ENCODE measurements at places on chromosomes 5 and 9. TPM values are rescaled to one million over a fixed set of nuclear protein-coding genes. Genes with fewer than 3 reads are reported as not detected.

DNA sequence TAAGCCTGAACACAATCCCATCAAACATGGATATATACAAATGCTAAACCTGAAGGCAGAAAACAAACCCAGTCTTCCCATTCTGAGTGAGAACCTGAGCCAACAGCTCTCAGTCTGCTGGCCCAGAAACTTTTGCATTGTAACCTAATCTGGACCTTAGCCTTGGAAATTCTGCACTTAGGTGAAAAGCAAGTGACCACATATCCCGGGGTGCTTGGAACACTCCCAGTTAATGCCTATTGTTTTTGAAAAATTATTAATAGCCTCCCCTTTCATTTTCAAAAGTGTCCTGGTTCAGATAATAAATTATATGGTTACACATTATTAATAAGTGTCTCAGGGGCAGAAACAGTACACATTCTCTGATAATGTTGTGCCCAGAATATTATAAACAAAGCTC lies 228.3 kb upstream of the TARS1 start:
- no peak for DNase-seq

DNA sequence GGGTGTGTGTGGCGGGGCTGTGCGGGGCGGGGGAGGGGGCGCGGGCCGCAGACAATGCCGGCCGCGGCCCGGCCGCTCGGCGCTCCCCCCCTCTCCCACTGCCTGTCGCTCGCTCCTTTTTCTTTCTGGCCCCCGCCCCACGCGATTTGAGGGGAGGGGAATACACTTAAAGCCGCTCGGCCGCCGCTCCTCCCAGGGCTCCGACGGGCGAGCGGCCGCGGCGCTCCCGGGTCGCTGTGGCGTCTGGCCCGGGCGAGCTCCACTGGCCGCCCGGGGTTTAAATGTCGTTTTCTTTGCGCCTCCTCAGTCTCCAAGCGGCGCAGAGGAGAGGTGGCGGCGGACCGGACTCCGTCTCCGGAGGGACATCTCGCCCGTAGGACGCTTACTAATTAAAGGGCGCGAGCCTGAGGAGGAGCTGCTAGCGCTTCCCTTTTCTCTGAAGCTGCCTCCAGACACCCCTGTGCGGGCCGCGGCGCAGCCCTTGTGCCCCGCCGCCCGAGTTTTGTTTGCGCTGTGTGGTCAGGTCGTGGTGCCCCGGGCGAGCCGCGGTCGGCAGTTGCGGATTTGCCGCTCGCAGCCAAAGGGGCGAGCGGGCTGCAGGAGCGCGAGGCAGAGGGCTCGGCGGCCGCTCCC lies 1.4 kb downstream of the ZSWIM6 start:
- peak; percentile 73 for DNase-seq

- DNase-seq, result no peak
Observed at GRCh38 chr5:125006011-125006685, 259.7 kb upstream of the ZNF608 start.

The IRX2 gene
- total RNA-seq, result not detected

The TNFSF8 gene
- total RNA-seq, result 1.8 TPM

DNA sequence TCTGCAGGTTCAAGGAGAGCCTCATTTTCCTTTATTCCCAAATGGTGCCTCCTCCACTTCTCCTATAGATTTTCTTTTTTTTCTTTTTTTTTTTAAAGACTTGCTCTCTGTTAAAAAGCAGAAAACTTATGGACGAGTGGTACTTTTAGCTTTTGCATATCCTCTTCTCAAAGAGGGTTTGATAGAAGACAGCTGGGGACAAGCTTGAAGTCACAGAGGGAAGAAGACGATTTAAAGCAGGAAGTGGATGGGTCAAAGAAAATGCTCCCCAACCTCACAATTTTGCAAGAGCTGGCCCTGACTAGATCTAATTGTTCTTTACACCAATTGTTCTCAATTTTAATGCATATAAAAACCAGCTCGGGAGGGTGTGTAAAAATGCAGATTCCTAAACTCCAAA lies 48.9 kb downstream of the APBA1 start:
- no peak for DNase-seq

GRCh38 chr5:112154940-112155686 lies 264.0 kb downstream of the EPB41L4A start:
- DNase-seq, result no peak

GRCh38 chr9:16726029-16726428 lies 144.4 kb downstream of the BNC2 start:
- no peak for DNase-seq

Measured in sigmoid colon (tissue), 7 donors.